ENCODE measurements at places on chromosomes 1 and 21.

DNA sequence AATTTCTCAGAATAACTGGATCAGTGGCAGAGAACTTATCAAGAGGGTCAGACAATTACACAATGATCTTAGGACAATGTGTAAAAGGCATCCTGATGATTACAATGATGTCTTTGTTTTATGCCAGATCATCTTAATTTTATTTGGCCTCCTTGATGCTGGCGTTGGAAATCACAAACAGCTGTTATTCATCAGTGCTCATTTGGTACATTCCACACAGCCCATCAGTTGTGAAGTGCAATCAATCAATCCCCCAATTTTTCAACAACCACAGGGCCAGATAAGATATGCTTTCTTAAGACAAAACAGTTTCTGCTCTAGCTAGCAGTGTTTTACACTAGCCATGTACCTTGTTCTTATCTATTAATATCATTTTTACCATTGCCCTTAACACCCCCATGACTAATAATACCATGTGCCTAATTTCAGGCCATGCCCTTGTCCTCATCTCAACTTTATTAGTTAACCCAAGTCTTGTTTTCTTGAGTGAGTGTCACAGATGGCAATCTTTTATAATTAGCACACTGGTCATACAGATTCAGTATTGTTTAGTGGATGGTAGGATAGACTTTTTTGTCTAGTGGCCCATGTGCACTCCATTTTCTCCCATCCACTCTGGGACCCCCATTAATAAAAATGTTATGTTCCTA lies 40.8 kb upstream of the COL24A1 start:
- DNase-seq = no peak

DNA sequence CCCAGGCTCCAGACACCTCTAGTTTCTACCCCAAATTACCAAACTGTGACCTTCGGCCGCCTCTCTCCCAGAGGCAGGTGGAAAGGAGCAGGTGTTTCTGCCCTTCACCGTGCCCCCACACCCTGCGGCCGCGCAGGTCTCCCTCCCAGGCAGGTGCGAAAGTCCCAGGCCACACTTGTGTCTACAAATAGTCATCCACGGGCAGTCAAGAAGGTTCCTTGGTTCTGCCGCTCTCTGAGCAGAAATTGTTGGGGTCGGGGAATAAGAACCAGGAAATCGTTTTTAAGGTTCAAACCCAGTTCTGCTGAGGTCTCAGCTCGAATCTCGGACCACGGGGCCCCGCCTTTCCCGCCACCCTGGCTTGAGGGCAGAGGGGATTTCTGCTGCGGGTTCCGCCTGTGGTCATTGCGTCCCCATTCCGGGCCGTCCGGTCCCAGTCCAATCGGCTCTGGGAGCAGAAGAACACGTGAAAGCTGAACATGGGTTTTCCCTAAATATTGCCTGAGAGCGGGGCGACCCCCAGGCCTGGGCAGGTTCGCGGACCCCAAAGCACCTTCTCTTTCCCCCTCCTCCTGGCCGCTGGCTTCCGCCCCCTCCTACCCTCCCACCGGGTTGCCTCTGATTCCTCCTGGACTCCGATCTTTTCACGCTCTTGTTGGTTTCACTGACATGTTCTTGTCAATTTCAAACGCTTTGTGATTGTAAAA lies 1.2 kb upstream of the ATF3 start:
- peak; percentile 41 for DNase-seq

DNA sequence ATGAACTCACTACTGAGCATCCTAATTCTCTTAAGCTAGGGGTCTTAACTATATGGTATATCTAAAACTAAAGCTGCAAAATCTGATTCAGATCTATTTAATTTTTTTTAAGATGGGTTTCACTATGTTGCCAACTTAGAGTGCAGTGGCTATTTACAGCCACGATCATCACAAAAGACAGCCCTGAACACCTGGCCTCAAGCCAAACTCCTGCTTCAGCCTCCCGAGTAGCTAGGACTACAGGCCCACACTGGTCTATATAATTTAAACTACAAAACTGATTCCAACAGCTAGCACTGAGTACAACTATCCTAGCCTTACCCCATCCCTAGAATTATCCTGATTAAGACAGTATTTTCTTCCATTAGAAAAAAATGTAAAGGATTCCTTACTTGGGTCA lies 37.1 kb downstream of the EIF4G3 start:
- DNase-seq = no peak

- DNase-seq = no peak
These were observed 14.8 kb upstream of the SLC27A3 start for GRCh38 chr1:153760440-153760839.

- no peak for DNase-seq
These were observed 22.1 kb downstream of the NEK2 start for GRCh38 chr1:211653293-211653692.

DNA sequence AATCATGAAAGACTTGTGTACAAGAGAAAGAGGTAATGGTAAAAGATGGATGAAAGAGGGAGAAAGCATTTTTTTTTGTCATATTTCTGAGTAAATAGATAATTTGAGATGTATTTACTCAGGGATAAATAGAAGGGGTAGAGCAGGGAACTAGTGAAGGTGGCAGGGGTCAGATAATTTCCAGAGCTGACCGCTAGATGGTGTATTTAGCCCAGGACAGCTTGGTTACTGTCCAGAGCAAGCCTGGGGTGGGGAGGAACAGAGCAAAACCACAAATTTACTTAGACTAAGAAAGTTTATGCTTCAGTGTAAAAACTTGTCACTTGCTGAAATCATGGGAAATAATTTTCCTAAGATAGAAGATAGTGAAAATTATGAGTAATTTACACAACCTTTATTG lies 91.5 kb downstream of the XCL2 start:
- DNase-seq = no peak

DNA sequence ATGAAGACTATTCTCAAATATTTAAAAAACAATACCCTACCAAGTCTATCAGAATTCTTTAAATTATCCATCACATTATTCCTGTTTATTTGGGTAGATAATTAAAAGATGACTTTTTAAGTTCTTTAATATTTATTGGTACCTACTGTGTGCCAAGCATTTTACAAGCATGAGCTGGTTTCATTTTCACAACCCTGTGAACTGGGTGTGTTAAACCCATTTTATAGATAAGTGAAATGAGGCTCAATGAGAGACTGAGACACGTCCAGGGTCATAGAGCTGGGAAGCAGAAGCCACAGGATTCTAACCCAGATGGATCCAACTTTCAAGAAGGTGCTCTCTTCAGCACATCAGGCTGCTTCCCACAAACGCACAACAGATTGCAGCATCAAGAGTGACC lies 12.3 kb downstream of the LRRN2 start:
- DNase-seq = no peak

DNA sequence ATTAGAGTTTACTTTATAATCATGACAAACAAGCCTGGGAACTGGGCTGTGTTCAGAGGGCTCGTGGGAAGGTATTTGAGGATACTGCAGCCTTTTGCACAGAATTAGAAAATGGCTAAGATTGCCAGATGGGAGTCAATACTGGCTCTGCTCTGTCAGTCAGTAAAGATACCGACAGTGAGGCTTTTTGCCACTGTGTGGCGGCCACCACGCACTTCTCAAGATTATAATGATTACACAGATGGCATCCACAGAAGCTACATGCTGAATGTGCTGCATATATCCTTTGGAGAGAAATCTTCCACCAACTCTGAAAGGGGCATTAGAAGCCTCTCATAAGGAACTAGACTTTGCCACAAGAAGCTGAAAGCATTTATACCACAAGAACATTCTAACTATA lies 213.4 kb upstream of the PTBP2 start:
- DNase-seq = no peak

DNA sequence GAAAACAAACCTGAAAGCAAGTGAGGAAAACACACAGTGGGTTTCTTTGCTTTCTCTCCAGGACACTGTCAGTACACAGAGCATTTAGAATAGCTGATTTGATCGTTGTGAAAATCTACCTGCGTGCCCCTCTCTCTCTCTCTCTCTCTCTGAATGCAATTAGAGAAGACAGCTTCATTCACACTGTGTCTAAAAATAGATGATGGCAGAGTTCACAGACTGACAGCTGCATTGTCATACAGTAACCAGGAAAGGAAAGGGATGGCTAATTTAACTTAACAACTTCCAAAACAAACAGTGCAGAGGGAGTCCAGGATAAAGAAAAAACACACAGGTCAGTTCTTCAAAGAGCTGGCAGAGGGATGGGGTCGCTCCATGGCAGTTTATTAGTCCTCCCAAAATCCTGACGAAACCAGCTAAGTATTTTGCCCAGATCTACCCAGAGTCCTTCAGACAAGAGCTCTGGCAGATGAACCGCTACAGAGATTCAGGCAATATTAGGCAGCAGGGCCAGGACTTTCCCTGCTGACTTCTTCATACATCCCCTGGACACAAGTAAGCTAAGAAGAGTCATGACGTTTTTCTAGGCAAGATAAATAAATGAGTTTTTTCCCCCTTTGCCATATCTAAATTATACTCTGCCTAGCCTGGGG lies 58.9 kb downstream of the WLS start:
- no peak for DNase-seq

DNA sequence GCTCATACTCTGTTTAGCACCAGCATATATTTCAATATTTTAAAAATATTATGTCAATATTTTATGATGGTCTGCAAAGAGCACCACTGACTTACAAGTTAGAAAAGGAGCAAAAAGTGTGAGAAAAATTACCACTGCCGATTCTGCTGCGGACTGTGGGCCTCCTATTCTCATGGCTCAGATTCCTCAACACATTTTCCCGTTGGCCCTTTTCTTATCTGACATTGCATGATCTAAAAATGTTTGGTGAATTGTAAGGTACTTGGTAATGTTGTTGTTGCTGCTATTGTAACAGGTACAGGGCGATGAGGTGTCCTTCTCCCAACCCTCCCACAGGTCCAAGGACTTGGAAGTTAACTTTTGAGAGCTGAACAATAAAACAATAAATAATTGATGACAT lies 737 bp downstream of the C1orf162 start:
- DNase-seq = no peak

Measured in common myeloid progenitor, CD34-positive (primary cell).